HepG2 (cell line): ENCODE measurements at places on chromosomes 2 and 18. TPM values are rescaled to one million over a fixed set of nuclear protein-coding genes. Genes with fewer than 3 reads are reported as not detected.

The ANKRD23 gene
- polyA plus RNA-seq = 1.6 and 2.7 TPM in 2 replicates

The FAM136A gene
- 73.8 and 77.8 TPM in 2 replicates for polyA plus RNA-seq

The IL36G gene
- polyA plus RNA-seq = 0.14 TPM in 1 of 2 replicates, not detected in the other

The FIGN gene
- 5.3 and 6.7 TPM in 2 replicates for polyA plus RNA-seq

GRCh38 chr2:85861180-85861579 is 27.6 kb downstream of the ST3GAL5 start:
- no peak for DNase-seq

DNA sequence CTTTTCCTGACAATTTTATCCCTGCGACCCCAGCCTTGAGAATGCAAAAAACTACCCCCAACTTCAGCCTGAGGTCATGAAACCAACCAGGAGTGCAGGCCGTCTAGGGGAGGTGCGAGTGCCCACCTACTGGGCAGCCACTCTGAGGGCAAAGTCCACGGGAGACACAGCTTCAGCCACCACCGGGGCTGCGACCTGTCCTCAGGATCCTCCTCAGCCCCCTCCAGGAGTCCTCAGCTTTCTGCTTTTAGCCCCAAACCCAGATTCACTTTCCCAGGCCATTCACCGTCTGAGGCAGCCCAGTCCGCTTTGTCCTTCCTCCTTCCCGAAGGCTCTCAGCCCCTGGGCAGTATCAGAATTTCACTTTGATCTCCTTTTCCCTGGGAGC is 210.2 kb upstream of the TNP1 start:
- no peak for DNase-seq

DNA sequence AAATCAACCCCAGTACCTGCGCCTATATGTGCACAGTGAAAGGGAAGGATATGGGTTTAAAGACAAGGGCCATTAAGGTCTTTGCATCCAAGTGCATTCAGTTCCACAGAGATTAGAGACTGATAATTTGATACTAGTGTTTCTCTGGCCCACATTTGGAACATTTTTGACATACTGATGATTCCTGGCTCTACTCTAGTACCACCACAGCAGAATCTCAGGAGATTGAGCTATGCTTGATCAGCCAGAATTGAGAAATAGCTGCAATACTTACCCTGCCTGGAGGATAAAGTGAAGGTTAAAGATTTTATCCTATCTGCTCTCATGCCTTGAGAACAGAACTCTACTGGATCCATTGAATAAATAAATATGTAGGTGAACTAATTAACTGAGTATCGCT is 1267.8 kb downstream of the SUCLG1 start:
- no peak for DNase-seq

- no peak for DNase-seq
Observed at GRCh38 chr2:214185546-214185945, 225.3 kb upstream of the VWC2L start.
